Right cardiac atrium (tissue), 5 donors: ENCODE measurements at places on chromosomes 3 and 15.

DNA sequence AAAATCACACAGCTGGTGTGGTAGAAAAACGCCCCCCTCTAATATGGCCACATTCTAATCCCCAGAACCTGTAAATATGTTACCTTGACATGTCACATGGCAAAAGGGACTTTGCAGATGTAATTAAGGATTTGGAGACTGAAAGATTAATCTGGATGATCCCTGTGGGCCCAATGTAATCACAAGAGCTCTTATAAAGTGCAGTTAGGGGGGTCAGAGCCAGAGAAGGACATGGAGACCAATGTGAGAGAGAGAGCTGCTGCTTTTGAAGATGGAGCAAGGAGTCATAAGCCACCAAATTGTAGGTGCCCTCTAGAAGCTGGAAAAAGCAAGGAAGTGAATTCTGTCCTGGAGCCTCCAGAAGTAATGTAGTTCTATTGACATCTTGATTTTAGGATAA, 152.6 kb downstream of the PEX5L start:
- no peak for DNase-seq

DNA sequence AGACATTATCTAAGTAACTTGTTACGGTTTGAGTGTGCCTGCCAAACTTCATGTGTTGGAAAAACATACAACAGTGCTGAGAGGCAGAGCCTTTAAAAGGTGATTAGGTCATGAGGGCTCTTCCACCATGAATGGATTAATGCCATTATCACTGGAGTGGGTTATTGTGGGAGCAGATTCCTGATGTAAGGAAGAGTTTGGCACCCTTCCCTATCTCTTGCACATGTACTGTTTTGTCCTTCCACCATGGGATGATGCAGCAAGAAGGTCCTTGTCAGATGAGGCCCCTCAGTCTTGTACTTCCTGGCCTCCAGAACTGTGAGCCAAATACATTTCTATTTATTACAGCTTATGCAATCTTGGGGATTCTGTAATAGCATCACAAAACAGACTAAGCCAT, 413.9 kb downstream of the EPHA3 start:
- DNase-seq = no peak

- DNase-seq = no peak
These were observed 101.8 kb downstream of the NECTIN3 start for GRCh38 chr3:111173328-111173900.

- no peak for DNase-seq
These were observed 92.8 kb downstream of the OCA2 start for GRCh38 chr15:28006116-28006905.

DNA sequence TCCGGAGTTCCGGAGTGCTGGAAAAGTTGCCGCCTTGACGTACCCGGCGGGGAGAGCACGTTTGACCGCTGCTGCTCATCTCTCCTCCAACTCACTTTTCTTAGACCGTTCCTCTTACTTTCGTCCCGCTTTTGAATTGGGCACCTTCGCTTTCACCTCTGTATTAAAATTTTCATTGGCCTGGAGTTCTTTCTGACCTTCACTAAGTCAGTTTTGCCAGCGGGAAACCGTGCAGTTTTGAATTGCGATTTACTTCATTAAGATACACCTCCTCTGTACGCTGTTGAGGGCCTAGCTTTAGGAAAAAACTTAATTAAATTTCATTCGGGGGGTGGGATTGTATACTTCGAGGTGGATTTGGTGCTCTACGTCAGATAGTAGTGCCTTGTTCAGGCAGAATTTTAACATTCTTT, 1.3 kb downstream of the GMPS start:
- DNase-seq = no peak

GRCh38 chr15:79641841-79642240, 209.7 kb downstream of the MINAR1 start:
- no peak for DNase-seq

GRCh38 chr3:98433764-98434163, 29.2 kb upstream of the OR5K1 start:
- no peak for DNase-seq

DNA sequence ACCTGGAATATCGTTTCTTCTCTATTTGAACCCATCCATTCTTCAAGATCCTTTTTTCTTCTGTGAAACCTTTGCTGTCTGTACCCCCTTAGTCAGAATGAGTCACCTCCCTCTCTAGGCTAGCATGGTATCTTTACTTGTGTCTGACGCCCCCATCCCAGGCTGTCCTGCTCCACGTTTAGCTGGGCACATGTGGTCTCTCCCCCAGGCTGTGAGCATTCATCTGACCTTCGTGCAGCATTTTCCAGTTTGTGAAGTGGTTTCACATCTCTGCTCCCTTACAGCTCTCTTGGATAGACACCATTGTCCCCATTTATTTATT, 14.3 kb upstream of the TLE3 start:
- no peak for DNase-seq

- DNase-seq = no peak
These were observed 6.2 kb upstream of the RAB11A start for GRCh38 chr15:65863106-65863505.

GRCh38 chr15:55255714-55256113, 33.9 kb downstream of the RAB27A start:
- no peak for DNase-seq

- DNase-seq = no peak
These were observed 215.3 kb upstream of the CGNL1 start for GRCh38 chr15:57160823-57161560.

- DNase-seq = no peak
These were observed 796.6 kb upstream of the GBE1 start for GRCh38 chr3:82558081-82558480.

- DNase-seq = no peak
These were observed 8.5 kb upstream of the FANCD2 start for GRCh38 chr3:10017636-10018292.

- DNase-seq = no peak
These were observed 73.5 kb upstream of the PPIB start for GRCh38 chr15:64236156-64236894.

GRCh38 chr3:23611737-23612295, 193.9 kb upstream of the UBE2E1 start:
- DNase-seq = peak; percentile 94

GRCh38 chr3:172061724-172062184, 22.4 kb downstream of the FNDC3B start:
- DNase-seq = no peak

DNA sequence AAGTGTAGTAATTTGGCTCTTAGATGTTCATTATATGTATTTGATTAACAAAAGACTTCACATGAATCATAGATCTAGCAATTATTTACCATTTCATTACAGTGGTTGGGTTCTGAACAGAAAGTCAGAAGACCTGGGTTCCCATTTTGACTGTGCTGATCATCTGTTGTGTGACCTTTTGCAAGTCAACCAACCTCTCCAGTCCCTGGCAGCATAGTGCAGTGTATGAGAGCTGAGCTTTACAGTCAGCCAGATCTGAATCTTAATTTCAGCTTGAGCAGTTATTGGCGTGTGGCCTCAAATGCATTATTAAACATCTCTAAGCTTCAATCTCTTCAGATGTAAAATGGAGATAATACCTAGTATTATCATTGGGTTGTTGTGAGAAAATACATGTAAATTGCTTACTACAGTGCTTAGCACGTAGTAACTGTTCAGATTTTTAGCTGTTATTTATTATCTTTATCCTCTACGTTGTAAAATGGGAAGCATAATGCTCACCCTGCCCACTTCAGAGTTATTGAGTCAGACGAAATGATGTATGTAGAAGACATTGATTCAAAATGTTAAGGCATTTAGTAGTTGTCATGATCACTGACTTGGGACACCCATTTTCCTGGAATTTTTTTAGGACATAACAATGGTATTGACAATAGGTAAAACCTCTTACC, 104.0 kb downstream of the KLHL25 start:
- DNase-seq = no peak
